ENCODE measurements at places on chromosomes 4 and X.
A peak's percentile ranks its signal among the peaks of the same experiment; 100 is the strongest.

DNA sequence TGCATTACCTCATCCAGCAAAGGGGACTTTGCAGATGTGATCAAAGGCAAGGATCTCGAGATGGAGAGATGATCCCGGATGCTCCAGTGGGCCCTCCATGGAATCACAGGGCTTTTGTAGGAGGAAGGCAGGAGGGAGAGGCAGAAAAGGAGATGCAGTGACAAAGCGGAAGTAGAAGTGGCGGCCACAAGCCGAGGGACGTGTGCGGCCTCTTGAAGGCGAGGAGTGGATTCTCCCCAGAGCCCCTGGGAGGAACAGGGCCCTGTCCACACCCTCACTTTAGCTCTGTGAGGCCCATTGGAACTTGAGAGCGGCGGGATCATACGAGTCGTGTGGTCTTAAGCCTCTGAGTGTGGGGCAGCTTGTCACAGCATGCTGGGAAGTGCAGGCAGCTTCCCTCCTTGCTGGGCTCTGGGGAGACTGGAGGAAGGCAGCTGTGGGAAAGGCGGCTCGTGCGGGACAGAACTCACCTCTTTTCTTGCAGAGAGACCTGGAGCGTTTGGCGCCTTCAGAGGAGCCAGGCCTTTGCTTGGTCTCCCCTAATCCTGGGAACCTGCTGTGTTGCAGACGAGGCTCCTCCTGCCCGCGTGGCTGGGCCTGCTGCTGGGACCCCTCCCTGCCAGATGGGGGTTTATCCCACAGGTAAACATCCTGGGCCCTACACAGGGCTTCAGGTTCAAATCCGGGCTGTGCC lies 10.2 kb downstream of the SH3TC1 start:
- no peak for DNase-seq

- no peak for DNase-seq
Measured at GRCh38 chrX:133364865-133365264, 50.4 kb downstream of the GPC4 start.

DNA sequence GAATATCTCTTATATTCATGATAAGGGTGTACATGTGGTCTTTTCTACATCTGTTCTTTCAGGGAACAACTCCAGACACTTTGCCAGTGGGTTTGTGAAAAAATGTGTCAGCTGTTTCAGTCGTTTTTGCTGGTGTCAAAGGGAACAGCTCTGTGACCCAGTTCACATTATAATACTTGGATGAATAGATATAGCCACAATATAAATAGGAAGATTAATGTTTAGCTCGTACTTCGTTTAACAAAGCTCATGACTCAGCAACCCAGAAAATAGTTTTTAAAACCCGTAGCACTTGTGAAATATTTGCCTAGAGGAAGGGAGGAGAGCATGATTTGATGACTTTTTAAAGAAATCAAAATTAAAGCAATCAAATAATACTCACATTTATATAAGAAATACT lies 7.9 kb downstream of the LIAS start:
- DNase-seq: no peak

- peak; percentile 1 for DNase-seq
Measured at GRCh38 chrX:128781506-128781905, 729.3 kb upstream of the ACTRT1 start.

- no peak for DNase-seq
Measured at GRCh38 chr4:1656986-1657385, 27.1 kb downstream of the FAM53A start.

DNA sequence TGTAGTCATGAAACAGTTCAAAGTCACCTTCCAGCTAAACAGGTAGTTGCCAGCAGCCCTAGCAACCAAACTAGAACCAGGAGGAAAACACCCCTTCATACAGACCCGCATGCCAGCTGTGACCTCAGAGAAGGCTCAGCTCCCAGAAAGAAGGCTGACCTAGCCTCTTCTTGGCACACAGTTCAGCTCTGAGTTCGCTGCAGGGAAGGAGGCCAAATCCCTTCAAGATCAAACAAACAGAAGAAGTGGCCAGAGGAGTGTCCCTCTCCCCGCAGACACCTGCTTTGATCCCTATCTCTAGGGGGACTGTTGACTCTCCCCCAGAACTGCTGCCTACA lies 56.0 kb downstream of the HADH start:
- DNase-seq: no peak

- DNase-seq: no peak
Measured at GRCh38 chr4:94525993-94526728, 74.4 kb downstream of the PDLIM5 start.

- no peak for DNase-seq
Measured at GRCh38 chr4:98932539-98932938, 3.6 kb upstream of the EIF4E start.

DNA sequence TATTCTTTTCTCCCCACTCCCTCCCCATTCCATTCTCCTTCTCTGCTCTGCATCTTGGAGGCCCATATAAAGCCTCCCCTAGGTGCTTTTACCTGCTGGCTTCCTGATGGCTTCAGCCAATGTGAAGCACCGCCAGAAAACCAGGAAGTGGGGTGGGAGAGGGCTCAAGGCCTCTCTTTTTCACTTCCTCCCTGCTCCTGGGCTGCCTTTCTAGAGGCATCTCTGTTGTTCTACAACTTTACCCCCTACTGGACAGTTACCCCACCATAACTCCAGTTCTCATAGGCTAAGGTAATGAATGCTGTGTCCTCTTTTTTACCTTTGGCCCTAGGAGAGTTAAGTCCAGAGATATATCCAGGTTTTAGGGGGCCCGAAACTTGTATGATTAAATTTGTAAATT lies 62.4 kb upstream of the PPARGC1A start:
- DNase-seq: no peak

DNA sequence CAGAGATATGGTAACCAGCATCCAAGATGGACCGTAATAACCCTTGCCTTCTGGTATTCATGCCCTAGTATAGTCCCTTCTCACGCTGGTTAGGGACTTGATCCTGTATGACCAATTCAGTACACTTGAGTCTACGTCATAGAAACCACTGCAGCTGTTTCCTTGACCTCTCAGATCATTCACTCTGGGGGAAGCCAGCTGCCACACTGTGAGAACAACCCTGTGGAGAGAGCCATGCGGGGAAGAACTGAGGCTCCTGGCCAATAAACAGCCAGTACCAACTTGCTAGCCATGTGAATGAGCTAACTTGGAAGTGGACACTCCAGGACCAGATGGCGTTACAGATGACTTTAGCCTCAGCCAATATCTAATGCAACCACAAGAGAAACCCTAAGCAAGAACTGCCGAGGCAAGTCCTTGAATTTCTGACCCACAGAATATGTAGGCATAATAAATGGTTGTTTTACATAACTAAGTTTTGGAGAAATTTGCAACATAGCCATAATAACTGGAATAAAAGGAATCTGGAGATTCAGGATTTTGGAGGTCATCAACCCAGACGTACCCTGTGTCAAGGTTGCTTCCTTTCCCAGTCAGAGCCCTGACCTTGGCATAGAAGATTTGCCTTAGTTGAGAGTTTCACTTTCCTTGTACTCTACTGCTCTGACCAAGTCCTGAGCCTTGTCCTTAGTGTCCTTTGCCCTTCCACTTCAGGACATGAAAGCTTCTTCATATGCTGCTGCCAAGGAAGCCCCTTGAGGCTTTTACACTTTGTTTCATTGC lies 87.3 kb upstream of the ZNF81 start:
- DNase-seq: no peak

DNA sequence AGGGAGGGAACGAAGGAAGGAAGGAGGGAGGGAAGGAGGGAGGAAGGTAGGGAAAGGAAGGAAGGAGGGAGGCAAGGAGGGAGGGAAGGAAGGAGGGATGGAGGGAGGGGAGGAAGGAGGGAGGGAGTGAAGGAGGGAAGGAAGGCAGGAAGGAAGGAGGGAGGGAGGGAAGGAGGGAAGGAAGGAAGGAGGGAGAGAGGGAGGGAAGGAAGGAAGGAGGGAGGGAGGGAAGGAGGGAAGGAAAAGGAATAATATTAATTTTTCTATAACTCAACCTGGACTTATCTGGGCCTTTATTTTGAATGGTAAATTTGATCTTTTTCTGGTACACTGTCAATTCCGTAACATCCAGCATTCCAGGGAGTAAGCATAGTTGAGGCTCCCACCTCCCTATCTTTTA lies 244.2 kb downstream of the SPRY1 start:
- DNase-seq: no peak

DNA sequence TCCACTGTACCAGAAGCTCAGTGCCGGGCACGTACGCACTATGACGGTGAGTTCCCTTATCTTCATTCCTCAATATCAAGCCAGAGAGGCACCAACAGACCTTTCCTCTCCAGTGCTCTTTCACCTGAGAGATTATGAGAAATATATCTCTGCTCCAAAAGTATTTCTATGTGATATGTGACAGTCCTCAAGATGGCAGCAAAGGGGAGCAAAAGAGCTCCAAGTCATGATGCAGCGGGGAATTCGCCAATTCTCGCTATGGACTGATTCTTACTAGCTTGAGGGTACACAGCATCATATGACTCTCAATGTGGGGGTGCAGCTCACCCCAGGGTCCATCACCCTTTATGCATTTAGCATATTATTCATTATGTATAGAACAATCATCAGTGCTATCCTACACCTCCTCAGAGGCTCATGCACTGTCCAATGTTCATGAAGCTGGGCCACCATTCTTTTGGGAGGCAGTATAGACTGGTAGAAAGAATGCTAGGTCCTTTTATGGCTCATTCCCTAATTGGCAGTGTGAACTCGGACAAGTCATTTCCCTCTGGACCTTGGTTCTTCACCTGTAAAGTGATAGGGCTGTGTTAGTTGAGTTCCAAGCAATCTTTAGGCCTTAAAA lies 12.8 kb upstream of the IQSEC2 start:
- no peak for DNase-seq

DNA sequence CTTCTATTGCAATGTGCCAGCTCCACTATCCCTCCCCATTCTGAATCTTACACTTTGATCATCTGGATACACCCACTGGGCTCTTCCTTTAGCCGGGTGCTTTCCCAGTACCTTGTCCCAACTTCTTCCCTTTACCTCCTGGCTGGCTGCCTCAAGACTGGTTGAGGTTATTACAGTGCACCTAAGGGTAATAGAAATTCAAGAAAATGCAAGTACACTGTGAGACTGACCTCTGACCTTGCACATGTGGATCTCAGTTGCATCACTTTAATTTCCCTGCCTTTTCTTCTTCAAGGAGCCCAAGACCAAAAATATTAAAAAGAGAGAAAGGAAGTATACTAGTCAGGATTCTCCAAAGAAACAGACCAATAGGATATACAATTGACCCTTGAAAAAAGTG lies 53.9 kb upstream of the NOCT start:
- no peak for DNase-seq

DNA sequence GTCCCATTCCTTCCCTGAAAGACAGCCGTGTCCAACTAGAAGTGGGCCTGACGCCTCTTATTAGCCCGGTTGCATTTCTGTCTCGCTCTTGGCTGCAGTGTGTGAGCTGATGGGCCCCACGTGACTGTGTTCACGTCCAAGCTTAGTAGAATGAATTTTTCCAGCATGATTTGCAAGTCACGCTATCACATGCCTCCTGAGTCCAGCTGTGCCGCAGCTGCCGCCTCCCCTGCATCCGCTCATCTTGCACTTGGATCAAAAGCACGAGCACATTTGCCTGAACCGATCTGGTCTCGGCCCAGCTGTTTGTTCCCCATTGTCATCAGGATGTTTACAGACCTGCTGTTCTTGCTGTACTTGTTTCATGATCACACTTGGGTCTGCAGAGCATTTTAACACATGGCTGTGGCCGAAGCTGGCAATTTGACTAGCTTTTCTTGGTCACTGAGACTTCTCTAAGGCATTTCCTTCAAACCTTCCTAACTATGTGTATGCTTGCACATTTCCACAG lies 126.5 kb downstream of the KIT start:
- no peak for DNase-seq

DNA sequence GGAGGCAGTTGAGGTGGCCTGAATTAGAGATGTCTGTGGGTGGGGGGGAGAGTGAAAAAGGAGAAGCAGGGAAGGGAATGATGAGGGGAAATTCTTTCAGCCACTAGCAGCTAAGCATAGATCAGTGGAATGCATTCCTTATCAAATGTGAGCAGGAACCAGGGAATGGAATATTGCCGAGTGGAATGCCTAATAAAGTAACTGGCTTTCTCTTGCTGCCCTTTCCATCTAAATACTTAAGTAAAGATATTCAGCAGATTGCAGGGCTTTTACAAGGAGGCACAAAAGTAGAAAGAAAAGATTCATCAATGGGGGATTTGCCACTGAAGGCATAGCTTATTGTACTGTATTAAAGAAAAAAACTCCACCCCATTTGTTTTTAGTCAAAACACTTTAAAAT lies 263.0 kb upstream of the RPS6KA3 start:
- no peak for DNase-seq

DNA sequence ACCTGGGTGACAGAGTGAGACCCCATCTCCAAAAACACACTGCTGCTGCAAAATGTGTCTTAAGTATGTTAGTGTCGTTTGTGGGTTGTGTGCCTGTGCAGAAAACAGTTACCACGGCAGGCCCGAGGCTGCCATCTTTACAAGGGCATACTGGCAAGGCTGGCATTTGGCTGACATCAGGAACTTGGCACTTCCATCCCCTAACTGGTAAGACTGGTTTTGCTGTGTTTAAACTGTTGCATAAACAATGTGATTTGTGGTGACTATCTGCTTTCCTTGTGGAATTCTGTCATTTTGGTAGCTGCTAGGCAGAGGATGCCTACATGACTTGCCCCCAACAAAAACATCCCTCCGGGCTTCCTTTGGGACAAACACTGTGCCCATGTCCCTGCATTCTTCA lies 12.3 kb downstream of the LRP2BP start:
- DNase-seq: no peak

GRCh38 chrX:154373340-154374306 lies 811 bp downstream of the FLNA start:
- no peak for DNase-seq

DNA sequence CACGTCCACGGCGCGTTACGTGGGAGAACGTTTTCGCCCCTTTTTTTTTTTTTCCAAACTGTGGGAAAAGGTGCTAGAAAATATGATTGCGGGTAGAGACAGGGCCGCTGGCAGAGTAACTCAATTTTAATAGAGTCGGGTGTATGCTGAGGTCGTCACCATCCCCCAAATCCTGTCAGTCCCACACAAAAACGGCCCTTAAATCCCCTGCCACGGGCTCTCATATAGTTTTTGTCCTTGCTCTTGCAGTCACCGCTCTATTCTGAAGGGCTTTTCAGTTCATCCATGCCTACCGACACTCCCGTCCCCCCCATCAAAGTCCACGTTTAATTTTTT lies 796 bp upstream of the MED14 start:
- no peak for DNase-seq

GRCh38 chr4:55386073-55386472 lies 9.7 kb upstream of the TMEM165 start:
- no peak for DNase-seq

GRCh38 chrX:68917799-68918198 lies 89.0 kb downstream of the EFNB1 start:
- DNase-seq: no peak

DNA sequence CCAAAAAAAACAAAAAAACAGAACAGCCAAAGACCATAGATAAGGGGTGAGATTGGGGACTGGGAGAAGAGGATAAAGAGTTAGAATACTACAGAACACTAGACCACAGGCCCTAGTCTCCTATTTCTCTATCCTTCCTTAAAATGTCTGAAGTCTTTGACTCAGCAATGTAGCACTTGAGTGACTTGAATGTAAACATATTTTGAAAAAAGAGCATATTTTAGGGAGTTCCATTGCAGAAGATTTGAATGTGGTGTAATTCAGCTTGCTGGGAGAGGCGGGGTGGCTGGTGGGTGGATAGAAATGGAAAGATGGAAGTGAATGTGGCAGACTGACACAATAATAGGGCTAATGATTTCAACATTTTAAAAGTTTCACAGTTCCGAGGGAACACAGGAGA lies 144.9 kb downstream of the CHIC2 start:
- DNase-seq: no peak
